Activated naive CD4-positive, alpha-beta T cell treated with anti-CD3 and anti-CD28 coated beads for 36 hours (primary cell): ENCODE measurements at places on chromosomes 2 and 18. TPM values are rescaled to one million over a fixed set of nuclear protein-coding genes. Genes with fewer than 3 reads are reported as not detected.
A peak's percentile ranks its signal among the peaks of the same experiment; 100 is the strongest.

Gene BCL11A
- total RNA-seq = 0.67 TPM

Gene RND3
- total RNA-seq = not detected

- no peak for DNase-seq
Measured at GRCh38 chr2:206071807-206072206, 14.2 kb downstream of the INO80D start.

DNA sequence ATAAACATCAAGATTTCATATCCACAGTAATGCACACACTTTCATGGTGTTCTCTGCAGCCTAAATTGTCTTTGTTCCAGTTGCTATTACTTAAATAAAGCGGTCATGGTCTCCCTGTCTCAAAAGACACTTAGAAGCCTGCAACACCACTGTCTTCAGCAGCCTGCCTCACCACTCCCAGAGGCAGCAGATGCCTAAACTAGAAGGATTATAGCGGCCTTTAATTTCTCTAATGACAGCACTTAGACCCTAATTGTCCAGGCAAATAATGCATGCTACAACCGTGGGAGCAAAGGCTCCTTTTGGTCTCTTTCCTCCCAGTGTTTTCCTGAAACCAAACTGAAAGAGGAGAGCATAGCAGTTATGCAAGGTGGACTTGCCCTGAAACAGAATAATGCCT lies 248.8 kb upstream of the SLC39A10 start:
- no peak for DNase-seq

- peak; percentile 23 for DNase-seq
Measured at GRCh38 chr2:136527560-136527959, 237.8 kb upstream of the THSD7B start.

- no peak for DNase-seq
Measured at GRCh38 chr2:239154971-239155805, 245.6 kb downstream of the HDAC4 start.

DNA sequence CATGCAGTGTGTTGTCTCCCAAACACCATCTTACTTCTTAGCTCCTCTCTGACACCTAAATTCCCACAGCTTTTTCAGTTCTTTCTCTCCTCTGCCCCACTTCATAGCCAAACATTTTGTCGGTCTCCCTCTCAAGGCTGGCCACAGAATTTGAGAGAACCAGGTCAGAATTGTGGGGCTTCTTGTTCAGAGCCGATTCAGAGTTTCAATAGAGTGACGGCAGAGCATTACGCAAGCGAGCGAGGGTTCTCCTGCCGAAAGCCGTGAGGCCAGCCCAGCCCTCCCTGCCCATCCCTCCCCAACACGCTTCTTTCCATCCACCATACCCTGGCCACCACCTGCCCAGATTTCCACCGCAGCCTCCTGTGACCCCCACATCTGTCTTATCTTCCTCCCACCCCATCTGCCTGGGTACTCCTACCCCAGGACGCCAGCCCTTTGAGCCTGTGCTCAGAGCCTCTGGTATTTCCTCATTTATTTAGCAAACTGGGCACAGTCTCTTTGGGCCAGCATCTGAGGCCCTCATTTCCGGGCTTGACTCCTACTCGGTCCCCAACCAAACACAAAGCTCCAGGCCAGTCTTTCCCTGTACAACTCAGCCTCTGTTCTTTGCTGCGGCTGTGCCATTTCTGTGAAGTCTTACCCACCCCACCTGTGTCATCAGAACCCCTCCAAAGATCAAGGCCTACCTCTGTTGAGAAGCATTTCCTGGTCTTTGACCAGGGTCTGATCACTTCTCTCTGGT lies 70.0 kb upstream of the MAP4K4 start:
- DNase-seq = no peak

DNA sequence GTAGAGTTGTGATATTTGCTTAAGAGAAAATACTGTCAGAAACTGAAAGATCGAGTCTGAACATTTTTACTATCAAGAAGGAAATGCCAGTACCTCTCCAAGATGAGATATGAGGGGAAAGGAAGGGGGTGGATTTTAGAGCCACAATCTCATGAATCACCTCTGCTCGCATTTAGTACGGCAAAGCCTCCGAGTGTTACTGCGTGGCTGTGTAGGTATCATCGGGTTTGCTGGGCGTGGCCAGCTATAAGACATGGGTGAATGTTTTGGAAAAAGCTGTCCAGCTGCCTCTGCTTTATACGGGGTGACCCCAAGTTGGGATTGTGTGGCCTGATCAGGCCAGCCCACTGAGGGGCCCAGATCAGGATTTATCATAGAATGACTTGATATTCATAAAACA lies 826.4 kb downstream of the SOCS6 start:
- DNase-seq = no peak

GRCh38 chr2:158174495-158174894 lies 72.8 kb downstream of the UPP2 start:
- DNase-seq = no peak
